ENCODE measurements at places on chromosomes 7 and 10. TPM values are rescaled to one million over a fixed set of nuclear protein-coding genes. Genes with fewer than 3 reads are reported as not detected.

DNA sequence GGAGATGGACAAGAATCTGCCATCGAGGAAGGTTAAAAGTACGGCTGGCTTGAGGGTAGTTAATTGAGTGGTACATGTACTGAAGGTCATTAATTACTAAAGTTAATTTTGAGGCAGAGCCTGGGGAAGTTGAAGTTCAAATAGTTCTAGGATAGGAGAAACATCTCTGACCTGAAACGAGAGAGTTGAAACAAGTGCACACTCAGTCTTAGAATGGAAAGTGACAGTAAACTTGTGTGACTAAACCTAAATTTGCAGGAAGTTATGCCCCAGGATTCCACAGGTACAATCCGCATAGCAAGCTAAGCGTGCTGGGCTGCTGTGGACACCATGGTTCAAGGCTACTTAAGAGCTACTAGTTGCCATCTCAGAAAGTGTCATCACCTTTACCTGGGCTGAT, 209.9 kb downstream of the CHCHD3 start:
- no peak for ATAC-seq

- no peak for ATAC-seq
Measured at GRCh38 chr10:23338155-23338828, 6.3 kb downstream of the C10orf67 start.

CFTR gene
- 2.3 TPM for total RNA-seq

- no peak for ATAC-seq
Measured at GRCh38 chr7:124752310-124752709, 13.3 kb downstream of the GPR37 start.

OR13A1 gene
- 0.21 TPM for total RNA-seq

DNA sequence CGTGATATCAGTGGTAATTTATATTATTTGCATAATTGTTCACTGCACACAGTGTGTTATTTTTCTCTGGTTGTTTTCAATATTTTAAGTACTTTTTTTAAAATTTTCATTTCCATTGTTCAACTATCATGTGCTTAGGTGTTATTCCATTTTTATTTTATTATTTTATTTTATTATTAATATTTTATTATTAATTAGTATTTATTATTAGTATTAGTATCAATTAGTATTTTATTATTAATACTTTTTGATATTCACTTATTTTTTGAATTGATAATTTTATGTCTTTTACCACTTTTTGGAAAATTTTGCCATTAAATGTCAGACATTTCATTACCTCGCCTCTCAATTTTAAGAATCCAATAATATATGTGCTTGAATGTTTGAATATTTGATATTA, 593.8 kb upstream of the GRM3 start:
- ATAC-seq: no peak

CCDC172 gene
- not detected for total RNA-seq

- ATAC-seq: no peak
Measured at GRCh38 chr7:152683297-152683696, 7.4 kb upstream of the XRCC2 start.

DNA sequence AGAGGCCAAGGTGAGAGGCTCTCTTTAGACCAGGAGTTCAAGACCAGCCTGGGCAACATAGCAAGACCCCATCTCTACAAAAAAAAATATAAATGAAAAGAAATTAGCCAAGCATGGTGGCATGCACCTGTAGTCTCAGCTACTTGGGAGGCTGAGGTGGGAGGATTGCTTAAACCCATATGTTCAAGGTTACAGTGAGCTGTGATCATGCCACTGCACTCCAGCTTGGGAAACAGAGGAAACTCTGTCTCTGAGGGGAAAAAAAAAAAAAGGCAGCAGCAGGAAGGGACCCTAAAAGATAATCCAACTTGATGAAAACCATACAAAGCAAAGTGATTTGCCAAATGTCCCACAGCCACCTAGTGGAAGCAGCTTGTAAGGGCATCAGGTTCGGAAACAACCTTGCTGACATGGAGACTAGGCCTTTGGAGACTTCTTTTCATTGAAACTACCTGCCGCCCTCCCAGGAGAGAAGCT, 15.6 kb upstream of the PBLD start:
- no peak for ATAC-seq

COG5 gene
- total RNA-seq: 28.1 TPM

GRCh38 chr7:30391806-30392205, 86.8 kb downstream of the NOD1 start:
- ATAC-seq: no peak

- ATAC-seq: no peak
Measured at GRCh38 chr7:14639801-14640200, 262.8 kb downstream of the DGKB start.

DNA sequence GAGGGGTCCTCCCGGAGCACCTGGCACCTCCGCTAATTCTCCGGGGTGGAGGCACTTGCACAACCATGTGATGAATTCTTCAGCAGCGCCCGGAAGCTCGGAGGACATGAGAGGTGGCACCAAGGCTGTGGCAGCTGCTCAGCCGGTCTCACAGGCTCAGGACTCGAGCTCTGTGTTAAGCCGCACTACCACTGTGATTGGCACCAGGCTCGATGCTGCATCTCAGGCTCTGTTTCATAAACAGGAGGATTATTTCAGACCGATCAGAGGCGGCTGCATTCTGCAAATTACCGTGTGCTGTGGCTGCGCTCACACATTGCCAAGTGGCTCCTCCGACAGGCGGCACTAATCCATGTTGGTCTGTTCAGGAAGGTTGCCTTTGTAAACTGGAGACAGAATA, 495.2 kb downstream of the DNAJB6 start:
- no peak for ATAC-seq

CYREN gene
- total RNA-seq: 17.1 TPM

DNA sequence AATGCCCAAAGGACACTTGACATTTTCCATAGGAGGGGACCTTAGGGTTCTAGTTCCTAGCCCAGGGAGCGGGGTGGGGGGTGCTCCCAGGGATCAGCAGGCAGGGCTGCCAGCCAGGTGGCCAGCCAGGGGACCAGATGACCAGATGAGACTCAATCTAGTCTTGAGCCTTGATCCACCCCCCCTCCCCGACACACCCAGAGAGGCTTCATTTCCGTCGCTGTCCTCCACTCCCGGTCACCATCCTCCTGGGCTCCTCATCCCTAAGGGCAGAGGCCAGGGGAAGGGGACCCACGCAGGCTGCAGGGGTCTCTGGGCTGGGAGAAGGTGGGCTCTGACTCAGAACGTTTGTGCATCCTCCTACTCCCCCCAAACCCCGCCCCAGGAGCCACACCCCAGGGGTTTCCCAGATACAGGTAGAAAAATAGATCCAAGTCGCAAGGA, 1.0 kb downstream of the STX1A start:
- ATAC-seq: no peak

- ATAC-seq: peak; percentile 79
Measured at GRCh38 chr7:99137411-99138180, 6.3 kb downstream of the SMURF1 start.

CROT gene
- total RNA-seq: 18.5 TPM

- no peak for ATAC-seq
Measured at GRCh38 chr7:46478046-46478445, 557.0 kb upstream of the IGFBP3 start.

- ATAC-seq: no peak
Measured at GRCh38 chr7:6218329-6218728, 54.1 kb downstream of the CYTH3 start.

MUC3A gene
- total RNA-seq: 0.15 TPM

DNA sequence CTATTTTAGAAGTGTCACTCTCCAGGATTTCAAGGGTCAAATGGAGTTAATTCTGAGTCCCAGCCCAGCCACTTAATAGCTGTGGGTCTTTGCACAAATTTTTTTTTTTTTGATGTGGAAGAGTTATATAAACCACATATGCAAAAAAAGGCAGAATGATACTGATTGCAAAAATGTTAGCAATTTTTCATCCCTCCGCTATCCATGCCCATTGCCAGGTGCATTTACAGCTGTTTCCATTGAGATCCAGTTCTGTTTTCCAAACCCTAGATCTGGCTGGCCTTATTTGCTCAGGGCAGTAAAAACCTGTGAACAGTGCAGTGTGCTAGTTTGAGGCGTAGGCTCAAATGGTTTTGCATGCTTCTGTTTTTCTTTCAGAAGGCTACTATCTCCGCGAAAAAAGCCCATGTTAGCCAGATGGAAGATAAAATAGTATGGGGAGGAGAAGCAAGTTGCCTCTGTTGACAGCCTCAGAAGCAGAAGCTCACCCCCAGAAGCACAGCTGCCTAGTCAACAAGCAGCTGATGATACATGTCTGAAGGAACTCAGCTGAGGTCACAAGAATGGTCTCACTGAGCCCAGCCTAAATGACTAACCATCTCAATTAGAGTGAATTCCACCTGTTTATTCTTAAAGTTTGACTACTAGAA, 997 bp upstream of the ZNF138 start:
- no peak for ATAC-seq

MBL2 gene
- not detected for total RNA-seq

DNA sequence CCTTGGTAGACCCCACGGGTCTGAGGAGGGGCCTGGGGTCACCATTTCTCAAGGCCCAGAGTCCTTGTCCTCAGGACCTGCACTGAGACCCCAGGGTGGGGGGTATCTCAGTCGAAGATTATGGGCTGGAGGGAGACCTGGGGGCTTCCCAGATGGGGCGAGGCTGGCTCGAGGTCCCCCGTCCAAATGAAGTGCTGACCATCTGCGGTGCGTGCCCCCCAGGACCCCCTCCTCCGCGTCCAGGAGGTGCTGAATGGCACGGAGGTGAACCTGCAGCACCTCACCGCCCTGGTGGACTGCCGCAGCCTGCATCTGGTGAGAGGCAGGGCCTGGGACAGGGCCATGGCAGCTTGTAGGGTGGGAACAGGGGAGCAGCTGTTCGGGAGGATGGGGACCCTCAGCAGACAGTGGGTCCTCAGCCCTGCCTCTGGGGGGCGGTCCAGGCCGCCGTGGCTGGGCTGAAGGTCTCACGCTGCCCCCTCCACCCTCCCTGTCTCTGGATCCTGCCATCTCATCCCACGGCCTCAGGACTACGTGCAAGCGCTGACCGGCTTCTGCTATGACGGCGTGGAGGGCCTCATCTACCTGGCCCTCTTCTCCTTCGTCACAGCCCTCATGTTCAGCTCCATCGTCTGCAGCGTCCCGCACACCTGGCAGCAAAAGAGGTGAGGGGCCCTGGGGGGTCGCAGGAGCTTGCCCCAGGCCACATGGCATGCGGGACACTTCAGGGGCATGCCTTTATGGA, 24.3 kb downstream of the TTYH3 start:
- no peak for ATAC-seq

TTYH3 gene
- 38.3 TPM for total RNA-seq

CFAP69 gene
- total RNA-seq: 36.9 TPM

- ATAC-seq: no peak
Measured at GRCh38 chr10:78764436-78764835, 304.3 kb upstream of the ZMIZ1 start.

DNA sequence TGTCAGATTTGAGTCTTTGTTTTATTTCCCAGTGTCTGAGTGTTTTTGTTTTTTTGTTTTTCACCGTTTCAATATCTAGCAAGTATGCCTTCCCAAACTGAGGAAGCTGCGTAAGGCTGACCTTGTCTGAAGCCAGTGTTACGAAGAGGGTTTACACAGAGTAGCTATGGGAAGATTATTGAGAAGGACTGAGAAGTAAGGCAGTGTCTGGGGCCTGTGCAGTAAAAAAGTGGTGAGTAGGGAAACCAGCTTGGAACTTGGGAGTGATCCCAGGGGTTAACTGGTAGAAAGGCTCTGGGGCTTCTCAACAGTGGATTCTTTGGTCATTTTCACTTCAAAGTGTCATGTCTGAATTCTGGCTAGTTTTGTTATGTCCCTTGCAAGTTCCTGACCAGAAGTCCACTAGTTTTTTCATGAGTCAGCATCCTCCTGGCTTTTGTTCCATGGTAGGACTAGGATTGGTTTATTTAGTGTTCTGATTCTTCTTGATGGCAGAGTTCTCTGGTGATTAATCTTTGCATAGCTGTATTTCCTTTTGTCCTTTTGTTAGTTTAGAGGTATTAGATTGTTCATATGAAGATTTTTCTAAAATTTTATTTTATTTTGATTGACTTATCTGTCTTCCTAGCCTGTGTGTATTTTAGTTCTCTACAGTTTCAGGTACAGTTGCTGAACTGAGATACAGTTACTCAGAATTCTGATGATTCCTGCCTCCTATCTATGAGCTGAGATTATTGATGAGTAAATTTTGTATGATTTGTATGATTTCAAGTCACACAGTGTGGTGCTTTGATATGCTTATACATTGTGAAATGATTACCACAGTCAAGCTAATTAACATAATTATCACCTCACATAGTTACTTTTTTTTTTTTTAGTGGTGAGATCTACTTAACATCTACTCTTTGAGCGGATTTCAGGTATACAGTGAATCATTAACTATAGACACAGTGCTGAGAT, 19.0 kb downstream of the GARS1 start:
- ATAC-seq: no peak

GRCh38 chr7:30935569-30935877, 23.9 kb downstream of the AQP1 start:
- ATAC-seq: no peak

GNG11 gene
- total RNA-seq: 1.1 TPM

KCND2 gene
- 7.5 TPM for total RNA-seq

DNA sequence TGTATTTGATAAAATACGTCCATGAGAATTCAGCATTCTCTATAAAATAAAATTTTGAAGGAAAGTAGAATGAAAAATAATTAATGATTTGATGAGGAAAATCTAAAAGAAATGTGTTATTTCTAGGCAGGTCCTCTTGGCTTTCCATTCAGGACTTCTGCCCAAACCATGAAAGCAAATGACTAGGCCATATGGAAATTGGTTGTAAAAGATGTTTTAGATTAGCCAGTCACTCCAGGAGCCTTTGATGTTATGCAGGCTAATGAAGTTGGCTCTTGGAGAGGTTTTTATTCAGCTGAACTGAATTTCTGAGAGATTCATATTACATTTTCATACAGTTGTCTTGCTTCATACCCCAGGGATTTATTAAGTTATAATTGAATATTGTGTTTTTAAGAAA, 452.8 kb downstream of the SDK1 start:
- no peak for ATAC-seq

ACSM6 gene
- total RNA-seq: 0.13 TPM

DNA sequence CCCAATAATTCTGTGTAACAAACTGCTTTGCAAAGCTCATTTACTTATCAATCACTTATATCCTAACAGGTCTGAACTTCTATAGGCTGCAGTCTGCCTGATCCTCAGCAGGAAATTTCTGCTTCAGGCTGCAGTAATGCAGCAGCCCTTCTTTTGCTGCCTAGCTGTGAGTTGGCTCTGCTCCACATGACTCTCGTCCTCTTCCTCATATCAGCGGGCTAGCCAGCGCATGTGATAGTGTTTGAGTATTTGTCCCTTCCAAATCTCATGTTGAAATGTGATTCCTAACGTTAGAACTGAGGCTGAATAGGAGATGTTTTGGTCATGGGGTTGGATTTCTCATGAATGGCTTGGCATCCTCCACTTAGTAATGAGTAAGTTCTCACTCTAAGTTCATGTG, 387.8 kb downstream of the SEMA3D start:
- ATAC-seq: no peak
